ENCODE measurements at places on chromosomes 2 and 18. TPM values are rescaled to one million over a fixed set of nuclear protein-coding genes. Genes with fewer than 3 reads are reported as not detected.

Gene UGT1A3
- total RNA-seq: not detected

Gene ZNF396
- total RNA-seq: 0.65 TPM

Gene AFF3
- total RNA-seq: 3.8 TPM

Gene RBM44
- 0.30 TPM for total RNA-seq

Gene PDE11A
- total RNA-seq: 0.30 TPM
